GM18507 (cell line): ENCODE measurements at places on chromosomes 5 and 9.

- DNase-seq, result no peak
Observed at GRCh38 chr9:5819174-5819573, 13.7 kb downstream of the ERMP1 start.

DNA sequence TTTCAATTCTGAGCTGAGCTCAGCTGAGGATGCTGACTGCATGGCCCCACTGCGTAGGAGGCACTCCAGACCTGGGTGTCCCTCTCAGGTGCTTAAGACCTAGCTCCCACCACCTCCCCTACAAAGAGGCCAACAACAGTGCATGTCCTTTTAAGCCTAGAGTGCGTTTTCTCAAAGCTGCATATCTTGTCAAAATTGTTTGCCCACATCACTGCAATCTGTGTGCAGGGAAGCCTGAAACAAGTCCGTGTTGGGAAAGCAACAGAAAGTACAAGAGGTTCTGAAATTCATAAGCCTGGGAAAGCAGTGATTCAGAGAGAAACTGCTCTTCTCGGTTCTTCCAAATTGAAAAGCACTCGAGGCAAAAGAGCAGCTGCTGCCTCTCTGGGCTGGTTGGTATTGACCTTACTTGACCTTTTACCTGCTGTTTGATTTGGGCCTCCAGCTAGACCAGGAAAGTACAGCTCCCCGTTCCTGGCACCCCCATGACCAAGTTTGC is 238.4 kb downstream of the NR2F1-AS1 start:
- no peak for DNase-seq

- no peak for DNase-seq
Observed at GRCh38 chr5:64947031-64947430, 178.3 kb downstream of the CWC27 start.

- no peak for DNase-seq
Observed at GRCh38 chr9:19371942-19372341, 8.1 kb downstream of the RPS6 start.

DNA sequence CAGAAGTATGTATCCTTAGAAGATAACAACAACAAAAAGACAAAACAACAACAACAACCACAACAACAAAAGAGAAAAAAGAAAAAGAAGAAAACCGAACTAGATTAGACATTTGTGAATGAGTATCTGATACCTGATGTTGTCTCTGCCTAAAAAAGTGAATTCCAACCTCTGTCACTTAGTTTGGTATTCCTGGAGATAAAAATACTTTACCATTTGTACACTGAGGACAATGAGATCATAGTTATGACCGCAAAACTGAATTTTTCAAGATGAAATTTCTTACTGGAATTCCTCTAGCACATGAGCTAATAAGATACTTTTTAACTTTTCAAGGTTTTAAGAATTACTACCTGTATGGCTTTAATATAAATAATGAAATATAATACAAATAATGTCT is 54.5 kb downstream of the ALDH1A1 start:
- DNase-seq, result no peak

DNA sequence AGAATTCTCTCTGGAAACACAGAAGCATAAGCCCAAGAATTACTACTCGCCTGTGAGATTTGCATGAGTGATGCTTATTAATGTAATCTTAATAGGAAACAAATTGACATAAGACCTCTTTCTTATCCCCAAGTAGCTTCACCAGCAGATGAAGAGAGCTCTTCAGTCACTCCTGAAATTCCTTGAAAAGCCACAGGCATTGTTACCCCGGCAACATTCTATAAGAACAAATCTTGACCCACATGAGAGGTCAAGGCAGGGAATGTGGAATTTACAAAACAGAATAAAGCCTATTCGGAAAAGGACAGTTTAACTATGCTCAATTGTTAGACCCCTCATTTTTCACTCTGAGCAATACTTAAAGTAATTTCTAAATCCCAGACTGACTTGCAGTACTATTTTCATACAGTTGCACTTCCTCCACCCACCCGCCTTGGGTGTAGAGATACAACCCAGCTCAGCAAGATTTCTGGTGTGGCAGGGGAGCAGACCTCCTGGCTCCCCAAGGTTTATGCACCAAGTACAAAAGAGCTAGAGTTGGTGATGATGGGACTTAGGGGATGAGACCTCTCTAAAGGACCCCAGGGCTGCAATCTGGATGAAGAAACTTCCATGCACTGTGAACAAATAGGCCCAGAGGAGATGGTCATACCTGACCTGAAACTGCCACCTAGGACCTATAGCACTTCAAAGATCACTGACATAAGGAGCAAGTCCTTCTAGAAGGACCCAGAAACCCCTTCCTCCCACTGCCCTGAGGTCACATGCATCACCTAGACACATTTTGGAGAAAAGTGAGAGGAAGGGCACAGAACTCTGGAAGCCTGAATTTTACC is 242.1 kb downstream of the ZNF608 start:
- DNase-seq, result no peak

DNA sequence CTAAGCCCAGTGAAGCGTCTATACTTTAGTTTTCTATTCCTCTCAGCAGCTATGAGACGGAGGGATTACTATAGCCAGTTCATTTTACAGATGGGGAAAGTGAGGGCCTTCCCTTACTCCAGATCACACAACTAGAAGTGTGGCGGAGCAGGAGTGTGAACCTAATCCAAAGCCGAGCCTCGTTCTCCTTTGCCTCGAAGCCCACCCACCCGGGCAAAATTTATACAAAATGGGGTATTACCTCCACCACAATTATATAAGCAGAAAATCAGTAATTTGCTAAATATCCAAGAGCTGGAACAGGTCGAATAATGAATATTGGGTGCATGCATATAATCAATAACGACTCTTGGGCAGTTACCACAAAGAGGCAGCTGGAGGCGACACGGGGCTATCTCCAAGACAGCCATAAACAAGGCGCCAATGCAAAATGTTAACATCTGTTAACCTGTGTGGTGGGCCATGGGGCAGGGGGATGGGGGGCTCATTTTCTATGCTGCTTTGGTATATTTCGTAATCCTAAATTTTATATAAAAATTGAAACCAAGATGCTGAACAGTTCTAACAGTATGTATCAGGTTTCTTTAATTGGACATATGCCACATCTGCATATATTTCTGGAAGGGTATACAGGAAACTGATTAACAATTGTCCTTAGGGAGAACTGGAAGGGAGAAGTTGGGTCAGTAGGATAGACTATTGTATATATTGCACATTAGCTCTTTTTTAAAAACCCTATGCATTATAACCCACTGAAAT is 1.2 kb upstream of the RNF44 start:
- DNase-seq, result no peak

DNA sequence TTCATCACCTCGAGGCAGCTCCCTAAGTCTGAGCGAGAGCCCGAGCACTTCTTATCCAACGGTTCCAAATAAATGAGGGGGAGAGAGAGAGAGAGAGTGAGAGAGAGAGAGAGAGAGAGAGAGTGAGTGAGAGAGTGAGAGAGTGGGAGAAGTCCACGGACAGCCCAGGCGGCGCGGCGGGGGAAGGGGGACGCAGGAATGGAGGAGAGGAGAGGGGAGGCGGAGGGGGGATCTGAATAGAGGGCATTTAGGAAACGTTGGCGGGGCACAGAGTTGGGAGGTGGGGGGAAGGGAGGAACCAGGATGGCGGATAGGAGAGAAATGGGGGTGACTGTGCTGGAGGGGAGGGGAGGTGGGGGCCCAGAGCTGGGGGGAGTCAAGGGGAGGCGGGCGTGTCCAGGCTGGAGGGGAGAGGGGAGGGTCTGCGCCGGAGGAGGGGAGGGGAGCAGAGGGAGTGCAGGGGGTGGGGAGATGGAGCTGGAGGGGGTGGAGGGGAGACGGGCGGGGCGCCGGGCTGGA is 398 bp upstream of the BASP1 start:
- no peak for DNase-seq

GRCh38 chr5:135591277-135591676 is 12.5 kb upstream of the CXCL14 start:
- no peak for DNase-seq

DNA sequence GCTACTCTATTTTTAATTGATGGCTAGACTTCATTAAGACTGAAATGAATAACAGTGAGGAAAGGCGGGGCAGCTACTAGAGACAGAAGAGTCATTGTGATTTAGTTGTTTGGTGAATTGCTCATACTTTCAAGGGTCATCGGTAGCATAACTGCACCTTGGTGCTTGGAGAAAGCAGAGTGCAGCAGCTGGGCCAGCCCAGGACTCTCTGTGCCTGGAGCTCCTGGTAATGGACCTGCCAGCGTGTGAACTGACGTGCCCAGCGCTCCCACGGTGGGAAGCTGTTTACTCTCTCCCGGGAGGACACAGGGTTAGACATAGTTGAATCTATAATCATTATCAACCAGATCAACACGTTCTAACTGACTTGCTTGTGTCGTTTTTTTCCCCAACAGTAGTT is 42.9 kb downstream of the LURAP1L start:
- no peak for DNase-seq

DNA sequence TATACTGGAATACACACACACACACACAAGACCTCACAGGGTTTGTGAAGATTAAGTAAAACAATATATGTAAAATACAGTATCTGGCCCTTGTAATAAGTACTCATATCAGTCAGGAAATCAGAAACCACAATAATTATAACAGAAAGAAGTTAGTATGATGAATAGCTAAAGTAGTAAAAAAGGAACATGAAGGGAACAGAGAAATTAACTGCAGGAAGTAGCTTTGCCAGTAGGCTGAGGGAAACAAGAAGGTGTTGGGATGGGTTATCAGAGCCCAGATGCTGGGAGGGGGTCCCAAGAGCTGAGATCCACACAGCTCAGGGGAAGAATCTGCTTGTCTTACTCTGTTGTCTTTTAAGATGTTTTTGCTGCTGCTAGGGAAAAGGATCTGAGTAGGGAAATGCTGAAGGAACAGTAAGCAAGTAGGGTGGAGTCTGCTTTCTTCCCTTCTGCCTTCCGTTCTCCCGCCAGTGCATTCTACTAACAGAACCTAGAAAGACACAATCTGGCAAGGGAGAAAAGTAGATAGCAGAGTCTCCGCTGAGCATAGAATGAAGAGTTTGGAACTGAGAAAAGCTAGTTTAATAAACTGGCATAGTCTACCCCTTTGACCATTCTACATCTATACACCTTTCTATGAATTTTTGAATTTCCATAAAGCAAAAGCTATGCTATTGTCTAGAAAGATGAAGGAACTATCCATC is 55.3 kb upstream of the ALDH1A1 start:
- DNase-seq, result no peak

DNA sequence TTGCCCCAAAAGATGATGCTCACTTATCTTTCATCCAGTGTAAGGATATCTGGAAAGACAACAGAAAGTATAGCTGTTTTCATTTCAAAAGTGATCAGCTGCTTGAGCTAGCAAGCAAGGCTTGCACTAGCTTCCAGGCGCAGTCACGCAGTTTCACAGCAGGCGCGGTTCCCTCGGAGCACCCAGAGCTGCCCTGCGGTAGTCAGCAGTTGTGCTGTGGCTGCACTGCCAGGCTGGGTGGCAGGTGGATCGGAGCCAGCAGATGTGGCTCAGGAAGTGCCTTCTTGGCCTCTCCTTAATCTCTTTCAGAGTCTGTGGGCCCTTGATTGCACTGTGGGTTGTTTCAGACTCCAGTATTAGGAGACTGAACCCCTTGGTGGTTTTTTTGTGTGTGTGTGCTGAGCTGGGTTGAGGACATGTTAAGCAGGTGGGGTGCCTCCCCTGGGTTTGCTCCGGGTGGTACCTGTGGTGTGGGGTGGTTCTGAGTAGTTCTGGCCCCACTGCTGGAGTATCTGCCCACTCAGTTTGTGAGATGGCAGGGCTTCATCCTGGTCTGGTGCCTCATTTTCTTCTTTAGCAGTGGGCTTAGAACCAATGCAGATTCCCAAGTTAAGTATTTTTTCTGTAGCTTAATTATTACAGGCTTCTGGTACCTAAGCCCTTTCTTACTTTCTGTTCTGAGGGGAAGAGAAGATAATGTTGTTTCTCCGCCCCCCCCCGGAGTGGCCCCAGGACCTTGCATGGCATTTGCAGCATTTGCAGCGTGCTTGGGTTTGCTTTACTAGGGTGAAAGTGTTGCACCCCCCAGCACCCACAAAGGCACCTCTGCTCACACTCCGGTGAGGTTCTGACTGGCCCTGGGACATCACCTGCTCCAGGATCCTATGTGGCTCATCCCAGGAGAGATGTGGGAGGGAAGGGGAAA is 16.4 kb downstream of the TENT4A start:
- no peak for DNase-seq

GRCh38 chr5:129820-130219 is 37.9 kb downstream of the PLEKHG4B start:
- no peak for DNase-seq

GRCh38 chr9:18595597-18595996 is 121.6 kb downstream of the ADAMTSL1 start:
- no peak for DNase-seq

DNA sequence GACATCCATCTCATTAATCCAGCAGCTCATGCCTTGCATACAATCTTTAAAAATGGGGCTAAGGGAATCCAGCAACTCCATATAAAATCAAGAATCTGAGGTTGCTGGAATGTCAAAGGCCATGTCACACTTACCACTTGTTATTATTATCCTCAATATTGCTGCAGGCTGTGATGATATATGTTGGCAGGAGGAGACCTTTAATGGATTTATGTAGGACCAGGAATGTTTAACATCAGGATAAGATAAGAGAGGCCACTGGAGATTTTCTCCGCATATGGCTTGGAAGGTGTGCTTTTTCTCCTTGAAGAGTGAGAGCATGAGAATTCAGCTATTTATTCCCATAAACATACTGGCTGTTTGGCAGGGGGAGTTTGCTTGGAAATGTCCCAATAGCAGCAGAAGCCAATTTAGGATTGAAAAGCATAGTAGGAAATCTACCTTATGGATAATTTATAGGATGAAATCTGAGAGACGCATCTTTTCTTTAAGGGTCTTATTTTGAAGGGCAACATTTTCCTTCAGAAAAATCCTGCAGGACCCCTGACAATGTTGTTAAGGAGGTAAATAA is 481.4 kb downstream of the AGTPBP1 start:
- DNase-seq, result no peak
